ENCODE measurements at places on chromosomes 7 and 10.

DNA sequence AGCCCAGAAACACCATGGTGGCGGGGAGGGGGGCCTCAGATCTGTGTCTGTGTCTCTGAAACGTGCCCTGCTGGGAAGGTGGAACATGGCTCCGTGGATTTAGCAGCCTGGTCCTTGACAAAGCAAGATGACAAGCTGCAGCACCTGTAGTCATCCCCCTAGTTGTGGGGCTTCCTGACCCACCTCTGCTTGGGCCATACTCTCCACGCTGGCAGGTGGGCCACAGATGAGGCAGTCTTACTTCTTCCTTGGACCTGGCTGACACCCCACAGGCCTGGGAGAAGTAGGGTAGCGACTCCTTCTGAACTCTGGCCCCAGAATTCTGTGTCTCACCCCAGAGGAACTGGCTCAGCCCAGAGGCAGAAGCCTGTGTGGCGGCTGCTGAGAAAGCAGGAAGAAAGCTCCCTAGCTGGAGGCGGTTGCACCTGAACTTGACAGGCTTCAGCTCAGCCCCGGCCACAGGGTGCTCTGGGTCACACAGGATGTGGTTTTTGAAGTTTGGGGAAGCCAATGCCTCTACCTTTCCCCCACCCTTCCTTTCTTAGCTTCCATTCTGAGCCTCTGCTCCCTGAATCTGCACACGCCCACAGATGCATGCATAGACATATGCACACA, 113.9 kb downstream of the ABLIM1 start:
- no peak for DNase-seq

GRCh38 chr7:72334066-72334465, 78.1 kb downstream of the CALN1 start:
- DNase-seq, result no peak

- no peak for DNase-seq
These were observed 184.5 kb upstream of the SHH start for GRCh38 chr7:155996718-155997280.

- no peak for DNase-seq
These were observed 69.8 kb upstream of the TMEM140 start for GRCh38 chr7:135078051-135078450.

DNA sequence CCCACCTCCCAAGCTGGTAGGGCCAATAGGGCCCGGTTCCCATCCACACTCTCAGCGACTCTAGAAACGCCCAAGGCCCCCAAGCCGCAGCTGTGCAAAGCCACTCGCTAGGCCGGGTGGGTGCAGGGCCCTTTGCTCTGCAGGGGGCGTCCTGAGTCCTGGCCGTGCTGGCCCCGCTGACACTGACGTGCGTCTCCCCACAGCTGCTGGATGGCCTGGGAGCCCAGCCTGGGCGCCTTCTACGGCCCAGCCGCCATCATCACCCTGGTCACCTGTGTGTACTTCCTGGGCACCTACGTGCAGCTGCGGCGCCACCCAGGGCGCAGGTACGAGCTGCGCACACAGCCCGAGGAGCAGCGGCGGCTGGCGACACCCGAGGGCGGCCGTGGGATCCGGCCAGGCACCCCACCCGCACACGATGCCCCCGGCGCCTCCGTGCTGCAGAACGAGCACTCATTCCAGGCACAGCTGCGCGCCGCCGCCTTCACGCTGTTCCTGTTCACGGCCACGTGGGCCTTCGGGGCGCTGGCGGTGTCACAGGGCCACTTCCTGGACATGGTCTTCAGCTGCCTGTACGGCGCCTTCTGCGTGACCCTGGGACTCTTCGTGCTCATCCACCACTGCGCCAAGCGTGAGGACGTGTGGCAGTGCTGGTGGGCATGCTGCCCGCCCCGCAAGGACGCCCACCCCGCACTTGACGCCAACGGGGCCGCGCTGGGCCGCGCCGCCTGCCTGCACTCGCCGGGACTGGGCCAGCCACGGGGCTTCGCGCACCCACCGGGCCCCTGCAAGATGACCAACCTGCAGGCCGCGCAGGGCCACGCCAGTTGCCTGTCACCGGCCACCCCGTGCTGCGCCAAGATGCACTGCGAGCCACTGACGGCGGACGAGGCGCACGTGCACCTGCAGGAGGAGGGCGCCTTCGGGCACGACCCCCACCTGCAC, 31.6 kb upstream of the KNDC1 start:
- DNase-seq, result no peak
